ENCODE measurements at places on chromosomes 13 and 19. TPM values are rescaled to one million over a fixed set of nuclear protein-coding genes. Genes with fewer than 3 reads are reported as not detected.

Gene ADGRE1
- not detected for total RNA-seq

Gene GFY
- total RNA-seq = not detected

Gene KLK11
- 1.3 TPM for total RNA-seq

Gene ZNF471
- 6.5 TPM for total RNA-seq

Gene OVOL3
- total RNA-seq = not detected

Gene SIGLECL1
- total RNA-seq = not detected

Gene RASGRP4
- under 0.01 TPM for total RNA-seq

Gene PRKCSH
- 121 TPM for total RNA-seq

Gene HSPB6
- total RNA-seq = 24.5 TPM

Gene ZNF878
- 0.26 TPM for total RNA-seq

Gene VN1R2
- not detected for total RNA-seq

Gene FSD1
- not detected for total RNA-seq

DNA sequence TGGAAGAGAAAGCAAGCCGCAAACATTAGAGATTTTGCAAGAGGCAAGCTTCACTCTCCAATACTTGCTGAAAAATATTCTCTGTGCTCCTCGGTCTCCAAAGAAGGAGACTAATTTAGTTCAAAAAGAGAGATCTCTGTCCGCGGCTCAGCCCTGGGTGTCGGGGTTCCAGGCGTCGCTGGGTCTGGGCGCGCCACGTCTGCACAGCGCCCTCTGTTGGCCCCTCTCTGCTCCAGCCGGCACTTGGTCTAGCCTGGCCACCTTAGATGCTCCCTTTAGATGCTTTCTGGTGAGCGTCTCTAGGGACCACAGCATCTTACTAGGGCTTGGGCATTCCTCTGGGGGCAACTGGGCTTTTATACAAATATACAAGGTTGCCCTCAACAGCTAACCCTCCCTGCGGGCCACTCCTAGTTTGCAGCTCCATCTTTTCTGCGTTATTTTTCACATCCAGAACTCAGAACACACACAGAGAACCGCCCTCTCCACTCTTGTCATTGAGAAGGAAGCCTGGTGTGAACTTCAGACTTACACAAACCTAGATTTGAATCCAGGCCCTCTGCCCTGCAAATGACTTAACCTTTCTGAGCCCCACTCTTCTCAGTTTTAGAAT, 78.3 kb downstream of the CYSLTR2 start:
- no peaks in the 10 kb centered on the region for H3K27me3 ChIP-seq
- no peaks in the 10 kb centered on the region for H3K36me3 ChIP-seq
- no peak overlapping the region for H3K27ac ChIP-seq
- no peak for DNase-seq
- H3K4me1 ChIP-seq = no peaks in the 10 kb centered on the region

DNA sequence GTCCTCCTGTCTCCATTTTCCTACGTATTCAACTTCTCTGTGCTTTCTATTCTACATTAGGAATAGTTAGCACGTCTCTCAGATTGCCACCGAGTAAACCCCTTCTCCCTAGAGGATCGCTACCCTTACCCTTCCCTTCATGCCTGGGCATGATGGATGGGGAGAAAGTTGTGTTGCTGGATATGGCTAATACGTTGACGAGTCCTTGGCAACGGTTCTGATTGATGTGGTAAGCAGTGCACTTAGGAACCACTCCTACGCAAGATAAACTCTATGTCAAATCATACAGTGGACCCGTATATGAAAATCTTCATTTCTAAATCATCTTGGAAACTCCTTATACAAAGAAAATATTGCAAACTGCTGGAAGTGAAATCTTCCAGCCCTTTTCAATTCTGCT, 224.5 kb downstream of the EFNB2 start:
- no peak for DNase-seq
- no peak overlapping the region for H3K4me3 ChIP-seq
- H3K36me3 ChIP-seq = no peaks in the 10 kb centered on the region
- no peaks in the 10 kb centered on the region for H3K27me3 ChIP-seq
- H3K4me1 ChIP-seq = no peaks in the 10 kb centered on the region

DNA sequence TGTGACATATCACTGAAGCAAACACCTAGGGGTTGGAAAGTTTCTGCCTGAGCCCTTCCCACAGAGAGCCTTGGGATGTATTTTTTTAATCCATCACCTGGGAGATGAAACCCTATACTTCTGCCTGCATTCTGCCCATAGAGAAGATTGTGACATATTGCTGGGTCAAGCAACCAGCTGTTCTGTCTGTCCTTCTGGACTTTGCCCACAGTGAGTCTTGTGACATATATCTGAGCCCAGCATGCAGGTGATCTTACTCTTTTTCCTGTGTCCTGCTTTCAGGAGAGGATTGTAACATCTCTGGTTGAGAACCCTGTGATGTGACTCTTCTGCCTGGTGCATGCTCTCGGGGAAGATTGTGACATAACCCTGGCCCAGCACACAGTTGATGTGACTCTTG, 24.9 kb upstream of the ZNF681 start:
- H3K36me3 ChIP-seq = no peaks in the 10 kb centered on the region
- H3K4me3 ChIP-seq = no peak overlapping the region
- no peaks in the 10 kb centered on the region for H3K27me3 ChIP-seq
- no peaks in the 10 kb centered on the region for H3K4me1 ChIP-seq
- H3K27ac ChIP-seq = no peak overlapping the region
- DNase-seq = no peak

GRCh38 chr13:32209652-32210051, 105.5 kb downstream of the ZAR1L start:
- H3K27me3 ChIP-seq = no peaks in the 10 kb centered on the region
- no peak for DNase-seq
- no peak overlapping the region for H3K4me3 ChIP-seq
- H3K27ac ChIP-seq = no peak overlapping the region
- H3K36me3 ChIP-seq = no peaks in the 10 kb centered on the region
- H3K4me1 ChIP-seq = peaks cover 6% of the 10 kb centered on the region

DNA sequence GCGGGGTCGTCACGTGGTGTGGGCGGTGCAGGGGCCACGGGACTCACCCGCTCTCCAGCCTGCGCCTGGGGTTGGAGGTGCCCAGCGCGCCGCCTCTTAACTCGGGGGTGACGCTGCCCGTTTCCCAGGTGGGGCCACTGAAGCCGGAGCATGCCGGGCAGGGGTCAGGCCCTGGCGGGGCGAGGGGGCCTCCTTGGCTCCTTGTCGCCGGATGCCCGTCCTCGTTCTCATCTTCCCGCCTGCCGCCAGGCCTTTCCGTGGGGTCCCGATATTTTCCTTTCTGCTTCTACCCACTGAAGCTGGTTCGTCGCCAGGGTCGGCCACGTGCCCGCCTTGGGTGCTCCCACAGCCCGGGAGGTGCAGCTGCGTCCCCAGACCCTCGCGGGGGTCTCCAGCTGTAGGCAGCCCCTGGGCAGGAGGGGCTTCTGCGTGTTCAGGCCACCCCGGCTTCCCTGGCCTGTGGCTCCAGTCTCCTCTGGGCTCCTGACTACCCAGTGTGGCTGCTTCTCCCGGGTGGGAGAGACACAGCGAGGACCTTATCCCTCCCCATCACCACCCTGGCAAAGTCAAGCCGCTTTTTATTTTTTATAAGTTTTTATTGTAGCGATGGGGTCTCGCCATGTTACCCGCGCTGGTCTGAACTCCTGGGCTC, 772 bp downstream of the FAM174C start:
- H3K27ac ChIP-seq = peak overlapping the region; percentile 98
- no peaks in the 10 kb centered on the region for H3K36me3 ChIP-seq
- peak overlapping the region; percentile 71 for H3K4me3 ChIP-seq
- peaks cover 7% of the 10 kb centered on the region for H3K4me1 ChIP-seq

- DNase-seq = no peak
- H3K36me3 ChIP-seq = no peaks in the 10 kb centered on the region
- no peaks in the 10 kb centered on the region for H3K27me3 ChIP-seq
- H3K27ac ChIP-seq = no peak overlapping the region
- H3K4me3 ChIP-seq = no peak overlapping the region
- H3K4me1 ChIP-seq = no peaks in the 10 kb centered on the region
Measured at GRCh38 chr13:54185785-54186184, 1157.2 kb downstream of the OLFM4 start.

DNA sequence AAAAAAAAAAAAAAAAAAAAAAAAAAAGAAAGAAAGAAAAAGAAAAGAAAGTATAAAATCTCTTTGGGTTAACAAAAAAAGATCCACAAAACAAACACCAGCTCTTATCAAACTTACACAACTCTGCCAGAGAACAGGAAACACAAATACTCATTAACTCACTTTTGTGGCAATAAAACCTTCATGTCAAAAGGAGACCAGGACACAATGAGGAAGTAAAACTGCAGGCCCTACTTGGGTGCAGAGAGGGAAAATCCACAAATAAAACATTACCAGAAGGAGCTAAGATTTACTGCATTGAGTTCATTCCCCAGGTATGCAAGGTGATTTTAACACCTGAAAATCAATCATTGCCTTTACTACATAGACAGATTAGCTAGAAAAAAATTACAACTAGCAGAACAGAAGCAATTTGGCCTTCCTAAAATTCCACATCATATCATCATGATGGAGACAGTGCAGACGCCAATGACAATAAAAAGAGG, 9.6 kb upstream of the CEACAM5 start:
- H3K36me3 ChIP-seq = no peaks in the 10 kb centered on the region
- H3K27ac ChIP-seq = no peak overlapping the region
- no peak overlapping the region for H3K4me3 ChIP-seq

DNA sequence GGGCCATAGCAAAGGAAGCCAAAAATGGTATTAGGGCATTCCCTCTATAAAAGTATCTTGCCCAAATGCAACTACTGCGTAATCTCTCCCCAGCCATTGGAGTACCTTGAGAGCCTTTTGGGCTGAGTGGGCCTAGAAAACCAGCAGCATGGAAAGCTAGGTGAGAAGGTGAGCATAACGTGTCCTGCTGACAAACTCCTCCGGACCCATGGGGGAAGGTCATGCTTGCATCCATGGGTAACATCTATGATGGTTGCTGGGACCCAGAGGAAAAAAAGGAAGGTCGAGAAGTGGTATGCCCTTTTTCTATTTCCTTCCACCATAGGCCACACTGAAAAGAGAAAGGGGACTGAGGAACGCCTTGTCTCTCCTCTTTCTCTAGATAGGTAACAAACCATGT, 57.4 kb downstream of the ZNF728 start:
- no peak for DNase-seq
- no peaks in the 10 kb centered on the region for H3K27me3 ChIP-seq
- no peaks in the 10 kb centered on the region for H3K4me1 ChIP-seq
- H3K4me3 ChIP-seq = no peak overlapping the region

DNA sequence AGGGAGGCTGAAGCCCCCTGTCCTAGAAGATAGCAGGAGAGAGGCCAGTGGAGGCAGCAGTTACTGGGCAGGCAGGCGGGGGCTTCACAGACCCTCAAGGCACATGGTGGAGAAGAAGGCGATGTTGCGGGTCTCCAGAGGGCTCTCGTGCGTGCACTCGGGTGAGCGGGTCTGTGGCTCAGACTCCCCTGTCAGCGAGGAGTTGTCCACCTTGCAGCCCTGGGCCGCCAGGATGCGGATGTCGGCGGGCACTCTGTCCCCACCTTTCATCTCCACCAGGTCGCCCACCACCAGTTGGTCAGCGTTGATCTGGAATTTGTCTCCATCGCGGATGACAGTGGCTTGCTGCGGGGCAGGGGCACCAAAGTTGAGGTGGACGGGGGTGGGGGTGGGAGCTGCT, 3.2 kb downstream of the ATP4A start:
- no peak overlapping the region for H3K4me3 ChIP-seq
- H3K27ac ChIP-seq = no peak overlapping the region
- DNase-seq = no peak
- no peaks in the 10 kb centered on the region for H3K36me3 ChIP-seq
- peaks cover 15% of the 10 kb centered on the region for H3K27me3 ChIP-seq

DNA sequence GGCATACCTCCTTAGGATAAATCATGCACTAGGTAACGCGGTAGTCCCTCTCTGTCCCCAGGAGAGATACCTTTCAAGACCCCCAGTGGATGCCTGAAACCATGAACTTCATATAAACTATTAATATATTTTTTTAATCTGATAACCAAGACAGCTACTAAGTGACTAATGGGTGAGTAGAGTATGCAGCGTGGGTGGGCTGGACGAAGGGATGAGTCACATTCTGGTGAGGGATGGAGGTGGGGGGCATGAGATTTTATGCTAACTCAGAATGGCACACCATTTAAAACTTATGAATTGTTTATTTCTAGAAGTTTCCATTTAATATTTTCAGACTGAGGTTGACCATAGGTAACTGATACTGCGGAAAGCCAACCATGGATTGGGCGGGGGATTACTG, 46.2 kb downstream of the CDK8 start:
- H3K4me3 ChIP-seq = no peak overlapping the region
- H3K27me3 ChIP-seq = no peaks in the 10 kb centered on the region
- H3K4me1 ChIP-seq = no peaks in the 10 kb centered on the region
- no peak for DNase-seq

DNA sequence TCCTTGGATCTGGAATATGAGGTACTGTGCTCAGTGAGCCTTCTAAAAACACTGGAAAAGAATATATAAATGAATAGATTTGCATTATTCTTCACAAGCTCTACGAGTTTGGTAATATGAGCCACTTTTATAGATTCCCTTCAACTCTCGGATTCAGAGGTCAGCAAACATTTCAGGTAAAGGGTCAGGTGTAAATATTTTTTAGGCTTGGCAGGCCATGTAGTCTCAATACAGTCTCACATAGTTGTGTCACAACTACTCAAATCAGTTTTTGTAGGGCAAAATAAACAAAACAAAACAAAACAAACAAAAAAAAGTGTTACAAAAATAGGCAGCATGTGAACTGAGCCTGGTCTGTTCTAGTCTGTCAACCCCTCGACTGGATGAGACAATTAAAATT, 57.4 kb downstream of the PSPC1 start:
- H3K27ac ChIP-seq = no peak overlapping the region
- DNase-seq = no peak
- H3K4me1 ChIP-seq = no peaks in the 10 kb centered on the region
- H3K27me3 ChIP-seq = no peaks in the 10 kb centered on the region
- no peaks in the 10 kb centered on the region for H3K36me3 ChIP-seq

DNA sequence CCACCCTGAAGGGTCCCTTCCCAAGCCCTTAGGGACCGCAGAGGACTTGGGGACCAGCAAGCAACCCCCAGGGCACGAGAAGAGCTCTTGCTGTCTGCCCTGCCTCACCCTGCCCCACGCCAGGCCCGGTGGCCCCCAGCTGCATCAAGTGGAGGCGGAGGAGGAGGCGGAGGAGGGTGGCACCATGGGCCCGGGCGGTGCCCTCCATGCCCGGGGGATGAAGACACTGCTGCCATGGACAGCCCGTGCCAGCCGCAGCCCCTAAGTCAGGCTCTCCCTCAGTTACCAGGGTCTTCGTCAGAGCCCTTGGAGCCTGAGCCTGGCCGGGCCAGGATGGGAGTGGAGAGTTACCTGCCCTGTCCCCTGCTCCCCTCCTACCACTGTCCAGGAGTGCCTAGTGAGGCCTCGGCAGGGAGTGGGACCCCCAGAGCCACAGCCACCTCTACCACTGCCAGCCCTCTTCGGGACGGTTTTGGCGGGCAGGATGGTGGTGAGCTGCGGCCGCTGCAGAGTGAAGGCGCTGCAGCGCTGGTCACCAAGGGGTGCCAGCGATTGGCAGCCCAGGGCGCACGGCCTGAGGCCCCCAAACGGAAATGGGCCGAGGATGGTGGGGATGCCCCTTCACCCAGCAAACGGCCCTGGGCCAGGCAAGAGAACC, 1.5 kb downstream of the EGLN2 start:
- peaks cover 5% of the 10 kb centered on the region for H3K4me1 ChIP-seq
- H3K36me3 ChIP-seq = no peaks in the 10 kb centered on the region
- peak overlapping the region; percentile 94 for H3K27ac ChIP-seq
- peak overlapping the region; percentile 95 for H3K4me3 ChIP-seq
- no peaks in the 10 kb centered on the region for H3K27me3 ChIP-seq

All from uterus (tissue), 4 donors.